ENCODE measurements at places on chromosomes 13 and 19. TPM values are rescaled to one million over a fixed set of nuclear protein-coding genes. Genes with fewer than 3 reads are reported as not detected.

NUP58 gene
- total RNA-seq, result 74.4 TPM

MIR17HG gene
- 12.3 TPM for total RNA-seq

LRRC8E gene
- 10.7 TPM for total RNA-seq

CAPN12 gene
- not detected for total RNA-seq

GNG7 gene
- under 0.01 TPM for total RNA-seq

ZNF665 gene
- total RNA-seq, result 4.4 TPM

KLF1 gene
- total RNA-seq, result not detected

ZGLP1 gene
- total RNA-seq, result 0.22 TPM

RINL gene
- 1.1 TPM for total RNA-seq

CGB5 gene
- total RNA-seq, result not detected

ATP4B gene
- total RNA-seq, result not detected

SLC10A2 gene
- total RNA-seq, result not detected

ZNF345 gene
- total RNA-seq, result 2.4 TPM

SH2D3A gene
- total RNA-seq, result not detected

GSX1 gene
- not detected for total RNA-seq

PLK5 gene
- not detected for total RNA-seq

CYP4F3 gene
- total RNA-seq, result not detected

PDX1 gene
- not detected for total RNA-seq

KIRREL2 gene
- total RNA-seq, result not detected

SYCN gene
- total RNA-seq, result not detected

FFAR3 gene
- not detected for total RNA-seq
